CD4-positive, alpha-beta T cell treated with Interleukin-17A for 4 hours (primary cell): ENCODE measurements at places on chromosomes 4 and X.

GRCh38 chrX:153922932-153923857 lies 2.9 kb downstream of the ARHGAP4 start:
- peak; percentile 45 for DNase-seq

- DNase-seq = no peak
These were observed 6.6 kb downstream of the USP26 start for GRCh38 chrX:133090236-133090809.

- no peak for DNase-seq
These were observed 19.4 kb downstream of the DLG3 start for GRCh38 chrX:70464051-70464450.

DNA sequence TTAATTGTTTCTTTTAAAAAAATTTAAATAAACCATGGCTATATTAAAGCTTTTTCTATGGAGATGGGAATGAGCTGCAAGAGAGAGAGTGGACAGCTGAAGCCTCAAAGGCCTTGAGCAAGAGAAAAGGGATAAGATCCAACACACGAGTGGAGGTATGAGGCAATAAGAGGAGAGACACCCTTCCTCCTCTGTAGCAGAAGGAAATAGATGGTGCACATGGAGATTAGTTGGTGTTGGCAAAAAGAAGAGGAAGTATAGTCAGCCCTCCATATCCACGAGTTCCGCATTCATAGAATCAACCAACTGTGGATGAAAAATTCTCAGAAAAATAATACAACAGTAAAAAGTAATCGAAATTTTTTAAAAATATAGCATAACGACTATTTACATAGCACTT lies 3.2 kb downstream of the CXorf38 start:
- DNase-seq = no peak

- no peak for DNase-seq
These were observed 43.1 kb upstream of the IL21 start for GRCh38 chr4:122663814-122664610.

GRCh38 chr4:57371671-57372070 lies 261.5 kb upstream of the IGFBP7 start:
- no peak for DNase-seq

DNA sequence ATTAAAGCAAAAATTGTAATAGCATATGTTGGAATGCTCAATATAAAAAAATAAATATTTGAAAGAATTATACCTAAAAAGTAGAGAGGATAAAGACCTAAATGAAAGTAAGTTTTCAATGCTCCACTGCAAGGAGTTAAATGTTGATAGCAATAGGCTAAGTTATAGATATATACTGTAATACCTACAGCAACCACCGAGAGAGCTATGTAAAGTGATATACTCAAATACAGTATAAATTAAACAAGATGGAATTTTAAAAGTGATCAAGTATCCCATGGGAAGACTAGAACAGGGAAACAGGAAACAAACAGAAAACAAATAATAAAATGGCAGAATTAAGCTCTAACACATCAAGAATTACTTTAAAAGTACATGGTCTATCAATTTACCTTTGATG lies 73.9 kb downstream of the CASP3 start:
- DNase-seq = no peak

- no peak for DNase-seq
These were observed 282.0 kb upstream of the DKK2 start for GRCh38 chr4:107318078-107318477.
